ENCODE measurements at places on chromosomes 5 and 9.
A peak's percentile ranks its signal among the peaks of the same experiment; 100 is the strongest.

DNA sequence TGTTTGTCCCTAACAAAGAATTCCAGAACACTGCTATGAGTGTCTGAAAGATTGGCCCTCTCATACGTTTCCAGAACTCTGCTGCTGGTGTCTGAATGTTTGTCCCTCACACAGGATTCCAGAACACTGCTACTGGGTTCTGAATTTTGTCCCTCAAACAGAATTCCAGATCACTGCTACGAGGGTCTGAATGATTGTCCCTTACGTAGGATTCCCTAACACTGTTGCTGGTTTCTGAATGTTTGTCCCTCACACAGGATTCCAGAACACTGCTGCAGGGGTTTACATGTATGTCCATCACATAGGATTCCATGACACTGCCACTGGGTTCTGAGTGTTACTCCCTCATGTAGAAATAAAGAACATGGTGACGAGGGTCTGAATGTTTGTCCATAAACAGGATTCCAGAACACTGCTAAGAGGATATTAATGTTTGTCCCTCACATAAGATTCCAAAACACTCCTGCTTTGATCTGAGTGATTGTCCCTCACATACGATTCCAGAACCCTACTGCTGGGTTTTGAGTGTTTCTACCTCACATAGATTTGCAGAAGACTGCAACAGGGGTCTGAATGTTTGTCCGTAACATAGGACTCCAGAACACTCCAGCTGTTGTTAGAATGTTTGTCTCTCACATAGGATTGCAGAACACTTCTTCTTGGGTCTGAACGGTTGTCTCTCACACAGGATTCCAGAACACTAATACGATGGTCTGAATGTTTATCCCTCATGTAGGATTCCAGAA is 214.4 kb downstream of the FOXD4L6 start:
- DNase-seq: no peak

GRCh38 chr9:112753725-112754124 is 3.2 kb downstream of the SNX30 start:
- no peak for DNase-seq

DNA sequence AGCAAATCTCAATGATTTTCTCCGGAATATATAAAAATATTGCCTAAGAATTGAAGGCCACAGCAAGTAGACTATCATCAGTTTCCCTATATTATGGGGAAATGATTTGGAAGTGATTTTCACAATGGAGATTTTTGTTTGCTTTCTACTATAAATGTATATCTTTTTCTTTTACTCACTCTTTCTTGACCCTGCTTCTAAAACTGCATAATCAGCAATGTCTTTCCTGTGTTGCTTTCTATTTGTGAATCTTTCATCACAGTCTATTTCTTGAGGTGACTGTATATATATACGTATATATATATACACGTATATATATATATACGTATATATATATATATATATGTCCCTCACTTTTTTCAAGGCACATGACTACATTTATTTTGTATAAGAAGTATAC is 622.6 kb downstream of the DTWD2 start:
- DNase-seq: no peak

DNA sequence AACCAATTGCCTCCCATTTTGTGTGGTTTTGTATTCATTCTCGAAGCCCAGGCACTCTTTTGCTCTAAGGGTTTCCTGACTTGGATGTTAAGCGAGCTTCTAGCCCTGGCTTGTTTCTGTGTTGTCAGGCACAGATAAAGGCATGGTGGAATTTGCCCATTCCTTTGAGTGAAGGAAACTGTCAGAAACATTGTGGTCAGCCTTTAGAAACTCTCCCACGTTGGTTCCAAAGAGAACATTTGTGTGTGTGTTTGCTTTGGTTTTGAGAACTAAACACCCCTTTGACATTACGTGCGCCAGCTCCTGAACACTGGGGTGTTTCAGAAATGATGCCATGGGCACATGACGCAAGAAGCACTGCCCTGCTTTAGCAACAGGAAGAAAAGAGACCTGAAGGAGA is 320.9 kb downstream of the NTRK2 start:
- no peak for DNase-seq

- DNase-seq: no peak
Measured at GRCh38 chr5:17214893-17215292, 2.5 kb upstream of the BASP1 start.

DNA sequence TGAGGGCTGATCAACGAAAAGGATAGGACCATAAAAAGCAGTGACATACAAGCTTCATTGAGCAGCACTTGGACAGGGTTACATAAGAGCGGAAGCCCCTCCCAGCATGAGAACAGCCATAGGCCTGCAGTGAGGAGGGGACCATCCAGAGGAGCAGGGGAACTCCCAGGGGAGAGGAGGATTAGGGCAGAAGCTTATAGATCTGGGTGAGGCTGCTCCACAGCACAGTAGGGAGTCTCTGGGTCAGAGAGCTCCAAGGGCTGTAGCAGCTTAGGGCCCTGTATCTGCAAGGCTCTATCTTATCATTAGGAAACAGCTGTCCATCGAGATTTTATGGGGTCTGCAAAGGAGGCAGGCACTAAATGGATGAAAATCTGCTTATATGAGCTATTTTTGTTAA is 186.6 kb downstream of the DOCK8 start:
- DNase-seq: no peak

- DNase-seq: no peak
Measured at GRCh38 chr5:135913713-135914626, 18.3 kb upstream of the IL9 start.

- no peak for DNase-seq
Measured at GRCh38 chr5:37709020-37709419, 130.8 kb downstream of the GDNF start.

DNA sequence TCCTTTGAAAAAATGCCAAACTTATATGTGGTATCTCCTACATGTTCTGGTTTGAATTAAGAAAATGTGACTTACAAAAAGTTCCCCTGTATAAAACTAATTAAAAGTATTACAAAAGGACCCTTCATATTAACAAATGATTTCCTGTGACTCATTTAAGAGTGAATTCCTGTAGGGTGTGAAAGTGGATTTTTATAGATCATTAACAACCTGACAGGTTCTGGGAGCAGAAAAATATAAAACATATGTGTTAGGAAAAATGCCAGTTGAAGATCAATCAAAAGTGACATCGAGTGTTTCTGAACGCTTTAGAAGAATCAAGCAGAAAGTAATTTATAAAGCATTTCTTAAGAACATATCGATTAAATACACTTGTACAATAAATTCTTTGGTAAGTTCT is 35.5 kb downstream of the CAMK4 start:
- no peak for DNase-seq

GRCh38 chr5:173291722-173292658 is 36.2 kb downstream of the STC2 start:
- no peak for DNase-seq

DNA sequence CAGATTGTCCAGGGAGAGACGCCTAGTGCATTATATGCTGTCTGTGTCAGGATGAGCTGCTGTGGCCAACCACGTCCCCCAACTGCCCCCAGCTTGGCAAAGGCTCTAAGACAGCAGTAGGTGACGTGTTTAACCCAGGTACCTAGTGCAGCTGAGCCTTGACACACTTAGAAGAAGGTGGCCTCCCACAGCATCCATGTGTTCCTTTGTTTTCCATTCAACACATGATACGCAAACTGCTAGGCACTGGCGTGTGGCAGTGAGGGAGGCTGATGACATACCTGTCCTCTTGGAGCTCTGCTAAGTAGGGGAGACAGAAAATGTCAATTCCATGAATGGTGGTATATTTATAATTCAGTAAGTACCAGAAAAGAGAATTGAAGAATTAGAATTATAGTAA is 291.7 kb downstream of the NR3C1 start:
- DNase-seq: no peak

- no peak for DNase-seq
Measured at GRCh38 chr9:93942161-93942560, 13.0 kb downstream of the BARX1 start.

GRCh38 chr5:82044010-82044409 is 72.2 kb downstream of the ATG10 start:
- DNase-seq: no peak

DNA sequence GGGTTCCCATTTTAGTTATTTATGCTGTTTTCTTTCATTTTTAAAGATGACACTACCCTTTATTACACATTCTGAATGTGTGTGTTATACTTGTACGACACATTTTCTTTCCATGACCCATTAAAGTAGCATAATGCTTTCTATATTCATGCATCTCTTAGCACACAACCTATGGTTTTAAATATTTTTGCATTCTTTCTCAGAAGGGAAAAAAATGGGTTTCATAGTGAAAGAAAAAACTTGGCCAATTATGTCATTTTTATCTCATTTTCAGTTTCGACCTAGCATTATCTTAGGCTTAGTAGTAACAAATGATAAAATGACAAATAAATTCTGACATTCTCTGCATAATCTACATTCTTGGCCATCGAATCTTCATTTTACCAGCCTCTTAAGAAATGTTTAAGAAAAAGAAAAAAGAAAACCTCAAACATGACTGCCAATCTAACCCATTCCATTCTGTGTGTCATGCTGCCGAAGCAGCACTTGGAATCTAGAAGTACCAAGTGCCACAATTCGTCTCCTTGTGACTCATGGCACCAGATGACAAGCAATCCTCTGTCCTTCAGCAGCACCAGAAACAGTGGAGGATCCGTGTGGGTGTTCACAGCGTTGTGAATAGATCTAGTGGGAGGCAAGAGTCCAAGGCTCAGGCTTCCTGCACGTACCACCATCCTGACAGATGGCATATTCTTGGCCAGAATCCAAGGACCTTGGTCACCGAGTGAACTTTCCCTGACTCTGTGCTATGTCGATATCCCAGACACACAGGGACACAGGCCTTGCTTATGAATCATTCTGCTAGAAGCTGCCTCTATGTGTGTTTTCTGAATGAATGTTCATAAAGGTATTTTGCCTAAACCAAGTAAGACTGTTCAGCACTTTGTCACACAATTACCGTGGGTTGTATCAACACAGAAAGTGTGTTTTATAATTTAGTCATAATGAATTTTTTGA is 502.7 kb downstream of the NR2F1-AS1 start:
- DNase-seq: no peak

- no peak for DNase-seq
Measured at GRCh38 chr5:9533096-9533495, 12.8 kb downstream of the SEMA5A start.

DNA sequence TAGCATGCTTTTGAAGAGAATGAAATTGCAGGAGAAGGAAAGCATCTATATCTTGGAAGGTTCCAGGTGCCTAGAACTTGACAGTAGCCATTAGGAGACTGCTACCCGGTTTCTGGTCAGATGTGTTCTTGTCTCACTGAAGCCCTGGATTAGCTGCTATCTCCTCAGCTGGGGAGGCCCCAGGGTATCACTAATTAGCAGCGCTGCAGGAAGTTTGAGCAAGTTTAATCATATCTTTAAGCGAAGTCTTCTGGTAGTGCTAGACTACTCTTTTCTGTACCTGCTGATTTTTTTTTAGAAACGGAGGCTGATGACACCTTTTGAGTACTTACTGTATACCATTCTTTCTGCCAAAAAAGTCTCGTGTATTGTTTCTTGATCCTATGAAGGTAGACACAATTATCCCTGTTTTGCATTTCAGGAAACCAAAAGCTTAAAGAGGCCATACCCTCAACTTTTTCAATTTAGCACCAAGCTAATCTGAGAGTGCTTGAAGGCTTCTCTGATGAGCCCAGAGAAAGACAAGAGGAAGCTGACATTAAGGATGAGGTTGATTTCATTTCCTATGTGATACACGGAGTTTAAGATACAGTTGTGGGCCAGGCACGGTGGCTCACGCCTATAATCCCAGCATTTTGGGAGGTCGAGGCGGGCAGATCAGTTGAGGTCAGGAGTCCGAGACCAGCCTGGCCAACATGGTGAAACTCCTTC is 201.3 kb downstream of the ARHGAP26 start:
- DNase-seq: no peak

- DNase-seq: no peak
Measured at GRCh38 chr9:36136894-36137391, 410 bp downstream of the GLIPR2 start.

DNA sequence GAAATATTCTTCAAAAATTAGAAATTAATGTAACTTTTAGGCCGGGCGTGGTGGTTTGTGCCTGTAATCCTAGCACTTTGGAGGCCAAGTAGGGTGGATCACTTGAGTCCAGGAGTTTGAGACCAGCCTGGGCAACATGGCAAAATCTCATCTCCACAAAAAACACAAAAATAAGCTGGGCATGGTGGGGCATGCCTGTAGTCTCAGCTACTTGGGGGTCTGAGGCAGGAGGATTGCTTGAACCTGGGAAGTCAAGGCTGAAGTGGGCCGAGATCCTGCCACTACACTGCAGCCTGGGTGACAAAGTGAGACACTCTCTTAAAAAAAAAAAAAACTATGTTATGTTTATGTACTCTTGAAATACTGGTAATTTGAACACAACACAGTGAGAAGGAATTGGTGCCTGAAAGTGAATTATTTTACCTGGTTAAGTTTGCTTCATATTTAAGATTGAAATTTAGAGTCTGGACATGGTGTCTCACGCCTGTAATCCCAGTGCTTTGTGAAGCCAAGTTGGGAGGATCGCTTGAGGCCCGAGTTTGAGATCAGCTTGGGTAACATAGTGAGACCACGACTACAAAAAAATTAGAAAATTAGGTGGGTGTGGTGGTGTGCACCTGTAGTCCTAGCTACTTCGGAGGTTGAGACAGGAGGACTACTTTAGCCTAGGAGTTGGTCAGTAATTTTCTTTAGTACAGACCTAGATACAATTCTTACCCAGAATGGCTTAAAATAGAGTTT is 15.0 kb downstream of the ARRDC3 start:
- DNase-seq: no peak

GRCh38 chr5:149438711-149439132 is 59.6 kb upstream of the IL17B start:
- no peak for DNase-seq

GRCh38 chr5:151612689-151613427 is 21.7 kb upstream of the FAT2 start:
- DNase-seq: no peak

GRCh38 chr5:174195517-174195916 is 150.0 kb downstream of the NSG2 start:
- DNase-seq: peak; percentile 33

DNA sequence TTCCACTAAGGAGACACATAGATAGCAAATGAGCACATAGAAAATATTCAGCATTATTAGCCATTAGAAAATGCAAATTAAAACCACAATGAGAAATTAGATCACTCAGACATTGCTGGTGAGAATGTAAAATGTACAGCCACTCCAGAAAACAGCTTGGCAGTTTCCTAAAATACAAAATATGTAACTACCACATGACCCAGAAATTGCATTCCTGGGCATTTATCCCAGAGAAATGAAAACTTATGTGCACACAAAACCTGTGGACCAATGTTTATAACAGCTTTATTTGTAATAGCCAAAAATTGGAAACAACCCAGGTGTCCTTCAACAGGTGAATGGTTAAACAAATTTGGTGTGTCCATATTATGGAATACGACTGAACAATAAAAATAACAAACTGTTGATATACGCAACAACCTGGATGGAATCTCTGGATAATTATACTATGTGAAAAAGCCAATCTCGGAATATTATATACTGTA is 34.8 kb upstream of the SHC3 start:
- no peak for DNase-seq

DNA sequence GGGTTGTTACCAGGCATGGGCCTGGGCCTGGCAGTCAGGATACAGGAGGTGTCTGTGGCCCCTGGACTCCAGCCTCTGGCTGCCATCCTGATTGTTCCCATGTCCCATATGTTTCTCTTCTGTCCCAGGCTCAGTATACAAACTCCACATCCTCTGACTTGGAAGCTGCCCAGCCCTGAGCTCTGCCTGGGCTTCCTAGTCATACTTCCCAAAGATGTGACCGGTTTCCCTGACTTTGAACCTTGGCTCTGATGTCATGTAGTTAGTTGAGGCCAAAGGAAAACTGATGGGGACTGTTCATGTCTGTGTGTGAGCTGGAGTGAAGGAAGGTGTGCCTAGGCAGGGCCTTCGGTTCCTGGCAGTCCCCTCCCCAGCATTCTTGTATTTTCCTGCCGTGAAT is 50.4 kb downstream of the CYSTM1 start:
- no peak for DNase-seq

Data from iPS DF 19.7 (cell line).